Stimulated activated CD4-positive, alpha-beta T cell treated with anti-CD3 and anti-CD28 coated beads, Interleukin-1b, Interleukin-23, amount 100 ng/mL, for 4 hours (primary cell): ENCODE measurements at places on chromosomes 4 and X.

DNA sequence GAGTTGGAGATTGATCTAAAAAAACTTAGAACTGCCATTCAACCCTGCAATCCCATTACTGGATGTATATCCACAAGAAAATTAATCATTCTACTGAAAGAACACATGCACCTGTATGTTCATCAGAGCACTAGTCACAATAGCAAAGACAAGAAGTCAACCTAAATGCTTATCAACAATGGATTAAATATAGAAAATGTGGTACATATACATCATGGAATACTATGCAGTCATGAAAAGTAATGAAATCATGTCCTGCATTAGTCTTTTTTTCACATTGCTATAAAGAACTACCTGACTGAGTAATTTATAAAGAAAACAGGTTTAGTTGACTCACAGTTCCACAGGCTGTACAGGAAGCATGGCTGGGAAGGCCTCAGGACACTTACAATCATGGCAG is 850.5 kb downstream of the TECRL start:
- DNase-seq, result no peak

DNA sequence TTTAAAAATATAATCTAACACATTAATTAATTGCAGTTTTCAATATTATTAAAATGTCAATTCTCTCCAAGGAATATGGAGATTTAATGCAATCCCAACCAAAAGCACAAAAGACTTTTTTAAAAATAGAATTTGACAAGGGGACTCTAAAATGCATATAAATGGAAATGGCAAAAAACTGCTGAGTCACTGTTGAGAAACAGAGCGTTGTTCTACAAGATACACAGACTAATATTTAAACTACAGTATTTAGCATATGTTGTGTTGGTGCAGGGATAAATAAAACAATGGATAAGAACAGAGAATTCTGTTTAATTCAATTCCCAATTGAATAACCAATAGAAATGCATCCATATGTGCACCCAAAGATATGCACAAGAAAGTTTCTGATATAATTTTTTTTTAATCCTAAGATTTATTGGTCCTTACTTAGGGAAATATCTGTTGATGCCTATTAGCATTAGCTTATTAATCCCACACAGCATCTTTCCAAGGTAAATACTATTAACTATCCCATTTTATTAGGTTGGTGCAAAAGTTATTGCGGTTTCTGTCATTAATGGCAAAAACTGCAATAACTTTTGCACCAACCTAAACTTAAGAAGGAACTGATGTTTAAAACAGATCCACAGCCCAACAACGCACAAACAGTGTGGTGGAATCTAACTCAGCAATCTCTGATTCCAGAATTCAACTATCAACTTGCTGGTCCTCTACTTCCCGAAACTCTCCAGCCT is 86.8 kb upstream of the VEGFC start:
- DNase-seq, result no peak

- no peak for DNase-seq
Measured at GRCh38 chr4:4730249-4730648, 129.2 kb upstream of the MSX1 start.

GRCh38 chr4:147899512-147899911 is 167.6 kb downstream of the ARHGAP10 start:
- no peak for DNase-seq

GRCh38 chr4:36824682-36825081 is 419.9 kb upstream of the NWD2 start:
- no peak for DNase-seq

DNA sequence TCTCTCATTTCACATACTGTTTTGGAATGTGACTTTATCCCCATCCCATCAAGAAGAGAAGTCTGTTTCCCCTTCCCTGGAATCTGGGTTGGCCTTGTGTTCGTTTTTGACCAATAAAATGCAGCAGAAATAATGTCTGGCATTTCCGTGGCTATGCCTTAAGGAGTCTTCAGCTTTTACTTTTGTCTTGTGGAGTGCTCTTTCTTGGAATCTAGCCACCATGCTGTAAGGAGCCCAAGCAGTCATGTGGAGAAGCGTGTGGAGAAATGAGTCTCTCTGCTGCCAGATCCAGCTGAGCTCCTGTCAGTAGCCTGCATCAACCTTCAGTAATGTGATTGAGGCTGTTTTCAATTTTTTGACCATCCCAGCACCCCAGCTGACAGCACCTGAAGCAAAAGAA is 84.4 kb upstream of the ARMCX2 start:
- no peak for DNase-seq

GRCh38 chr4:154485127-154485773 is 6.3 kb downstream of the DCHS2 start:
- no peak for DNase-seq

- no peak for DNase-seq
Measured at GRCh38 chr4:56410247-56411062, 23.2 kb upstream of the AASDH start.

GRCh38 chrX:49206543-49206942 is 6.5 kb upstream of the SYP start:
- no peak for DNase-seq
